ENCODE measurements at places on chromosomes 6 and 20. TPM values are rescaled to one million over a fixed set of nuclear protein-coding genes. Genes with fewer than 3 reads are reported as not detected.

DNA sequence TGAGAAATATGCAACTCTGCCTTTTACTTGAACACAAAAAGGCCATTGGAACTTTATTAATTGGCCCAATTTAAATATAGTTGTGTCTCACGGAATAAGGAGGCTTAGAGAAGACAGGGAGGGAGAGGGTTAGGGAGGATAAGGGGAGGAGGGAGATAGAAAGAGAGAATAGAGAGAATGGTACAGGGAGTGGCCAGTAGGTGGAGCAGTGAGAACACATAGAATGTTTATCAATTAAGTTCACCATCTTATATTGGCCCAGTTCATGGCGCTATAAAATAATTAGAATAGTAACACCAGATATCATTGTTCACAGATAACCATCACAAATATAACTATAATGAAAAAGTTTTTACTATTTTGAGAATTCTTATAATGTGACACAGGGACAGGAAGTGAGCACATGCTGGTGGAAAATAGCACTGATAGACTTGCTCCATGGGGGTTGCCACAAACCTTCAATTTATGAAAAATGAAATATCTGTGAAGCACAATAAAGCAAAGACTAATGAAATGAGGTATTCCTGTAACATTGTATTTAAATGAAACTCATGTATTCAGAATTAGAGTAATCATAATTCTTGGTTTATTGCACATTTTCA is 374.1 kb upstream of the MANEA start:
- no peak for DNase-seq

- peak; percentile 81 for DNase-seq
Observed at GRCh38 chr6:10411971-10412460, 2.9 kb downstream of the TFAP2A start.

DNA sequence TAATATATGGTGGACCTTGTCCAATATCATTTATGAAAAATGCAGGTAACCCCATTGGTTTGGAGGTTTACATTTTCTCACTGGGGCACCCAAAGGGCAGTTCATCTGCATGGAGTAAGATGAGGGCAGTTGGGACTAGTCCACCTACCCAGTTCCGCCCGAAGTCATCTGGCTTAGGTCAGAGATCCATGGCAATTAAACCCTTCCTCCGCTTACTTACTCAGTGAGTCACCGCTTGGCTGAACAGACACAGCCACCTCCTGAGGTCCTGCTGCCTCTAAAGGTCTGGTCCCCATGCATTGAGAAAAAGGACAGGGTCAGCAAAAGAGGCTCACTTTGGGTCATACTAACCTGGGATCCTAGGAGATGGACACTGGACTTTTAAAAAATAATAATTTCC is 102.9 kb upstream of the PRL start:
- DNase-seq: no peak

DNA sequence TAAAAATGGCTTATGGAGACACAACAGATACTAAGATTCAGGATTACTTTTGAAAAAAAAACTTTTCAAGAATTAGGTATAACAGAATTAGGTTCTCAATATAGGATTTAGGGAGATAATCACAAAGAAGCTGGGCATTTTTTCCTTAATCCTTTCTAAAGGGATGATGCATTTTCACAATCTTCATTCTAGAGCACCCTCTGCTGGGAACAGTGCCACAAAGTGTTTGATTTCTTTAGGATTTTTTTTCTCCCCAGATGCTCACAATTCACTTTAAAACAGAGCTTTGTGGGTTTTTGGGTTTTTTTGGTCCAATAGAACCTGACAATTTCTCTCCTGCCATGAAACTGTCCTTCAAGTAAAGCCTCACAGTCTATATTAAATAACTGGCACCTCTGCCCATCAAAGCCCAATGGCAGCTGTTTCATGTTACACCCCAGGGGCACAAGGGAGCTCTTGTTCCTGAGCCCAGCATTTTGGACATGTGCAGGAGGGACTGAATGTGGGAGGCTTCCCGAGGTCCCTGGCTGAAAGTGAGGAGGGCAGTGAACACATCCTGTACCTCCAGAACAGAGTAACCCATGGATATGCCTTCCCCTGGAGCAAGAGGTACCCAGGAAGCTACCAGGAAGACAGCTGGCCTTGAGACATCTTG is 39.7 kb downstream of the PREP start:
- no peak for DNase-seq

DNA sequence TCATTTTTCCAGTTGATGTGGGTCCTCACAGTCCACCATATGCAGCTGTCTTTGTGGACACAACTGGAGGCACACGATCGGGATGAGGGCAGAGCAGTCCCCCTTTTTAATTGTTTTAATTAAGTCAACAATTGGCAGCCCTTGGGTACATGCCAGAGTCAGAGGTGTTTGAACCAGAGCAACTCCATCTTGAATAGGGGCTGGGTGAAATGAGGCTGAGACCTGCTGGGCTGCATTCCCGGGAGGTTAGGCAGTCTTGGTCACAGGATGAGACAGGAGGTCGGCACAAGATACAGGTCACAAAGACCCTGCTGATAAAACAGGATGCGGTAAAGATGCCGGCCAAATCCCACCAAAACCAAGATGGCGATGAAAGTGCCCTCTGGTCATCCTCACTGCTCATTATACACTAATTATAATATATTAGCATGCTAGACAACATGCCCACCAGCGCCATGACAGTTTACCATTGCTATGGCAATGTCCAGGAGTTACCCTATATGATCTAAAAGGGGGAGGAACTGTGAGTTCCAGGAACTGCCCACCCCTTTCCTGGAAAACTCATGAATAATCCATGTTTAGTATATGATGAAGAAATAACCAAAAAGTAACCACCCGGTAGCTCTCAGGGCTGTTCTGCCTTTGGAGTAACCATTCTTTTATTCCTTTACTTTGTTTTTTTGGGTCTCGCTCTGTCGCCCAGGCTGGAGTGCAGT is 31.8 kb upstream of the BLCAP start:
- no peak for DNase-seq

The CDH4 gene
- polyA plus RNA-seq: 4.6 TPM

The SLC13A3 gene
- polyA plus RNA-seq: 6.1 TPM

Measured in left lung (tissue), 14 donors.